LoVo (cell line): ENCODE measurements at places on chromosomes 2 and 18.

DNA sequence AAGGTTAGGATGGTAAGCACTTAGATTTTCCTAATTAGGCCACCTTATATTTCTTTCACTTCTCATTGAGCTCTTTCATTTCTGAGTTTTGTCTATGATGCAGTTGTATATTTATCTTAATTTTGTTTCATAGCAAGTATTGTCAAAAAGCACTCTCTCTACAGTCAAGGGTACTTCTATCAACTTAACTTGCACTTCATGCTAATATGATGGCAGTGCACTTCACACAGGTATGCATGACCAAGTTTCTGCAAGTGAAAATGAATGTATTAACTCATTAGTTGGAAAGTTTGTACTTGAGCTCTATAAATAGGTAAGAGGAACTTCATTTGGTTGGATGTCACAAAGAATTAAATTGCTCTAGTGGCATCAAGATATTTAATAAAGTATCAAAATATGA is 51.5 kb upstream of the CDH19 start:
- DNase-seq, result no peak

DNA sequence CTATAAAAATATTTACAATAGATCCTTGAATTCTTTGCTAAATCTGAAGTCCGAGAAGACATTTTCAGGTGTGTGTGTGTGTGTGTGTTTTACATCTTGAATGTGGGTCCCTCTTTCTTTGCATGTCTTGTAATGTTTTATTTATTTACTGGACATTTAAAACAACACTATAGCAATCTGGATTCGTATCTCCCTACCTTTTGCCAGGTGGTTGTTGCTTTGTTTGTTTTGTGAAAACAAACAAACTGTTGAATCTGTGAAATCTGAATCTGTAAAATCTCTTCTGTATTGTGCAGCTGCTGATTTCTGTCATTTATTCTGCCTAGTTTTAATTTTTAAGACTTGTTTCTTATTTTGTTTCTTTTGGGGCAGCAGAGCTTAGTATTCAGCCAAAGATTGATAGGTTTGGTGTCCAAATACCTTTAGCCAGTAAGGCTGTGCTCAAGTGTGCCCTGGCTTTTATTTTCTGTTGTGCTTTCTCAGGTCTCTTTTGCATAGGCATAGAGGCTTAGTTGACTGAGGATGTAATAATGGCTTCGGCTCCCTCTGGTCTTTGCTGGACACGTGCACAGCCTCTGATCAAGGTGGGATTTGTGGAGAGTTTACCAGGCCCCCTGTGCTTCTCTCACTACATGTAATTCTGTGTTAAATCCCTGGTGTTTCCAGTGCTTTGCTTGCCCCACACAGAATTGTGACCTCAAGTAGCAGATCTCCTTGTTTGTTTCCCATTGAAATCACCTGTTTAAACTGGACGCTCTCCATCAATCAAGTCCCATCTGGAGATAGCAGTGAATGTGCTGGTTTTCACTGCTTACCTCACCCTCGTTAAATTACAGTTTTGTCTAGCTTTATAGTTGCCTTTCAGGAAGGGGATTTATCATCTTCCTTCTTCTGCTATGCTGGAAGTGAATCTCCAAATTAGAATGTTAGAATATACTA is 71.1 kb downstream of the BIRC6 start:
- no peak for DNase-seq

GRCh38 chr2:26302846-26303245 is 43.1 kb upstream of the SELENOI start:
- peak; percentile 3 for DNase-seq

DNA sequence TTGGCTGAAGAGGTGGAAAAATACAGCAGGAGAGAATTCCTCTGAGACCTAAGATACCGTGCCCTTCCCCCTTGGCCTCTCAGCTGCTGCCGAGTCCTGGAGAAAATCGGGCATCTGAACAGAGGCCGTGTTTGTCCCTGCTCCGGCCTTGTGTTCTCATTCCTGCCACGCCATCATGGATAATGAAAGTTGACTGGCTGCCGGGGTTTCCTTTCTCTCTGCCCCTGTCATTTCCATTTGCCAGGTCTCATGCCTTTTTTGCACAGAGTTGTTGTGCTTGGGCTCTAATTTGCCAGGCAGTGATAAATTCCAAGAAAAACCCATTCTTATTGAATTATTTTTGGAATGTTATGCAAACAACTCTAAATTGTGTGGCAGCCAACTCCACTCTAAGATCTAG is 496.9 kb upstream of the TNP1 start:
- no peak for DNase-seq

- no peak for DNase-seq
These were observed 215.6 kb upstream of the TNP1 start for GRCh38 chr2:217075268-217076057.

DNA sequence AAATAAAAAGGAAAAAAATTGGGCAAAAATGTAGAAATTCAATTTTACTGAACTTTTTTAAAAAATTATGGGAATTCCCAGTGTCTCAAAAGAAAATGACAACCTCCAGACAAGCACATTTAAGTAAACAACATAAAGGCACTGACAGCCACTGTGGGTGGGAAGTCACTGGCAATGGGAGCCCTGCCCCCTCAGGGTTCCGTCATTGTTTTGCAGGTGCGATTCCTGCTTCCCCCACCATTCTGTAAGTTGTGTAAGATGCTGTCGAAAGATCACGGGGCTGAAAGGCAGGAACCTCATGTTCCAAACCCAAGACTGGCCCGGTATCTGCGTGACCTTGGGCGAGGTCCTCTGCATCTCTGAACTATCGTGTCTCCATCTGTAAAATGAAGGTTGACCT is 15.8 kb upstream of the ASPRV1 start:
- no peak for DNase-seq

GRCh38 chr2:30510409-30510808 is 63.4 kb downstream of the LCLAT1 start:
- no peak for DNase-seq

GRCh38 chr2:3585261-3586109 is 9.4 kb upstream of the COLEC11 start:
- DNase-seq, result no peak

DNA sequence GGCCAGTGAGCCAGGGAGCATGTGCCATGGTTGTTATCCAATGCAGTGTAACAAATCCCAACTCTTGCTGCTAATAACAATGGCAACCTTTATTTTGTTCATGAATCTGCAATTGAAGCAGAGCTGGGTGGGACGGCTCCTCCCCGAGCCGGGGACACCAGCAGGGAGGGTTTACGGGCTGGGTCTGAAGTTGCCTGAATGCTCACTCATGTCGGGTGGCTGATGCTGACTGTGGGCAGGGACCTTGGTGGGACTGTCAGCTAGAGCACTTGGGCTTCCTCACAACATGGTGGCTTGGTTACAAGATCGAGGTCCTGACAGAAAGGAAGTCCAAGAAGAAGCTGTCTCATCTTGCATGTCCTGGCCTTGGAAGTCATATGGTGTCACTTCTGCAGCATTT is 264.5 kb downstream of the NDUFA10 start:
- no peak for DNase-seq

DNA sequence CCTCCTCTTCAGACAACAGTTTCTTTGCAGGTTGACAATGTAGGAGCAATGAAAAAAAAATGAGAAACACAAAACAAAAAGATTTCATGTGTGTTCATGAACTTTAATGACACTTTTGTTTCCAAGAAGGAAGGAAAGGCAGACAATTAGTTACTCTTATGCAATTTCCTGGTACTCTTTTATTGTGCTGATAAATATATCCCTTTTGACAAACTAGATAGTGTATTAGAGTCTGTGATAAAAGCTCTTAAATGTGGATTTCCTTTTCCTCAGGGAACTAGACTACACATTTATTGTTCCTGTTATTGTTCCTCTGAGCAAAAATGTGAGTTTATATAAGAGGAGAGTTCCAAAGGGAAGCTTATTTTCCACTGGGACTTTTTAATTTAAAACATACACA is 188.7 kb upstream of the NRXN1 start:
- DNase-seq, result no peak

DNA sequence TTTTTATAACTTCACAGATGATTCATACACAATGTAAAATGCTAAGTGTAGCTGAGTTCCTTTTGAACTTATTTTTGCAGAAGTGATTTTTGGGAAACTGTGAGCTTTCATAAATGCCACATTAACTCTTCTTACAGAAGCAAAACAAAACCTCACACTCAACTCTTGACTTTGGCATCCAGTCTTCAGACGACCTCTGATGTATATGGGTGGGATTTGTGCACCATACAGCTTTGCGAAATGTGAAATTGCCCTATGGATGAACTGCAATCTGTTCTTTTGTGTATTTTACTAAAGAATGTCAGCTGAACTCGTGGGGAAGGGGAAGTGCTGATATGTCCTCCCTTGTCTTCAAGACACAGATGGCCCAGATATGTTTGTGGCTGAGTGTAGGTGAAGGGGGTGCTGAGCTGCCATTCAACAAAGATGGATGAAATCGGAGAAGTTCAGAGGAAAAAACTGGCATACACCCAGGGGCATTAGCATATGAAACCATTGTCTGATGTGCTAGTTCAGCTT is 218.3 kb downstream of the PTGR3 start:
- no peak for DNase-seq

- DNase-seq, result no peak
These were observed 107.8 kb downstream of the ZNF521 start for GRCh38 chr18:25244170-25244569.

- no peak for DNase-seq
These were observed 82.1 kb downstream of the BIN1 start for GRCh38 chr2:127024769-127025358.

GRCh38 chr2:74625658-74626425 is 22.3 kb downstream of the M1AP start:
- no peak for DNase-seq

DNA sequence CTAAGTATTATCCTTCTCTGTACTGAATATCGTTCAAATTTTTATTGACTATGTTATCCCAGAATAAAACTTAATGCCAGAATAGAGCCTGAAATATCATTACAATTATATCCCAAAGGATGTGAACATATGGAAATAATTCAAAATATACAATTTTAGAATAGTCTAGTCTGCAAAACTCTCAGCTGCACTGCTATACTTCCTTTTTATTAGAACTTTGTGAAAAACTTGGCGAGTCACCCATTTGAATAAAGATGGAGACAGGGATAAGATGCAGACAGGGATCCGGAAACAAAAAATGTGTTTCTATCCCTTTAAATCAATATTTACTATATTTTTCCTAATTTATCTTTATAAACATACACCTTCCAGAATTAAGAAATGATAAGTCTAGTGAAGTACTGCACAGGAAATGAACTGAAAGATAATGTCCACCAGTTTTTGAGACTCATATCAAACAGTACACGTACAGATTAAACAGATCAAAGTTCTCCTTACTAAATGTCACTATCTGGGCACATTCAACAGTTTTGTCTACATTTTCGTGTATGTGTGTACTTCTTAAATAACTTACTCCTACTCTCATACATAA is 107.8 kb downstream of the MEP1B start:
- no peak for DNase-seq

DNA sequence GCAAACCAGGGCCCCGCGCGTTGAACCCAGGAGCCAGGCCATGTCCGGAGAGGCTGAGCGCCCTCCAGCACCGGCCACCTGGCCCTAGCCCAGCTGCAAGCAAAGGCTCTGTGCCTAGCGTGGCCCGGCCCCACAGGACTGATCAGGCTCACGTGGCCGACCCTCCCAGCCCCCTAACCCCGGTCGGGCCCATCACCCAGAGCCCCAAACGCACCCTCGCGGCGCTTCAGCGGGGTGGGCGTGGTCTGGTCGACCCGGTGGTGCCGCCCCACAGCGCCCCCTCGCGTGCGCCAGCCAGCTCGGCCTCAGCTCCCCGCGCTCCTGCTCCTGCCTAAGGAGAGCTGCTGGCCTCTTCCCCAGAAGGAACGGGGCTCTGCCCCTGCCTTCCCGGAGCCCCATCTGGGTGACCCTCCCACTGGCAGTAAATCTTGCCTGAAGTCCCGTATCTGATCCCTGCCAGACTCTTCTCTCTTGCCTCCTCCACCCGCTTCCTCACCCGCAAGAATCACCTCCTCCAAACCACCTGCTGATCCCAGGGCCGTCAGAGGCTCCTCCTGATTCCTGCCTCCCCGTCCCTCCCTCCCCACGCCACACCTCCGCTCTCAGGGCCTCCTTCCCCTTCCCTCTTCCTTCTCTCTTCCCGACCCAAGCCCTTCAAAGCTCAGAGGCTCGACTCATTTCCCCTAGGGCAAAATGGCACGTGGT is 12.3 kb upstream of the TEX51 start:
- DNase-seq, result peak; percentile 32

GRCh38 chr18:2985628-2986027 is 27.3 kb downstream of the LPIN2 start:
- DNase-seq, result peak; percentile 45

DNA sequence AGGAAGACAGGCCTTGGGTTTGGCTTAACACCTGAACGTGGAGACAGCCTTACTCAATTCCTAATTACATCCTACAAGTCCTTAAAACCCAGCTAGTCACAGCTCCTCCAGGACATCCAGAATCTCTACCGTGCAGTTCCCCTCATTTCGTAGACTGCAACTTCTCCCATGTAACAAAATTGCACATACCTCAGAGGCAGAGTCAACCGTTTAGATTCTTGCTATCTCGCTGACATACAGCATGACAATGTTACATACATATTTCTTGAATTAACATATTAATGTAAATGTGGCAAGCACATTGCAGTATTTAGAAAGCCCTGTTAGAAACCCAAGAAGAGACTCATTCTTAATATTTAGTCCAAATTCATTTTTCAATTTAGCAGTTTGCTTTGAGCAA is 358.7 kb downstream of the SETBP1 start:
- no peak for DNase-seq

DNA sequence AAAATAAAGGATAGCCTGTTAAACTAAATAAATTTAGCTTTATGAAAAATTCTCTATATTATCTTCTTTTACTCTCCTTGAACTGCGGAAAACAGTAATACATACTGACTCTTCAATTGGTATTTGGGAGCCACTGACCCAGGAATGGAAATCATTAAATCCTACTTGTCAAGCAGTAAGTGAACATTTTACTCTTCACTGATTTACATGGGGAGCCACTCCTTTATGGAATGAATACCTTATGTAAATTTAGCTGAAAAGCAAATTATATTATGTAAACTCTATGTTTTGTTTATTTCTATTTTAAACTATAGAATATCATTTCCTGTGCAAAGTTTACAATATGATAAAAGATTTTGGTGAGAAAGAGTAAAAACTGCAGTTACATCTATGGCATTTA is 85.2 kb downstream of the STRADB start:
- DNase-seq, result no peak

- DNase-seq, result no peak
These were observed 67.3 kb downstream of the SPTBN1 start for GRCh38 chr2:54523324-54523959.

DNA sequence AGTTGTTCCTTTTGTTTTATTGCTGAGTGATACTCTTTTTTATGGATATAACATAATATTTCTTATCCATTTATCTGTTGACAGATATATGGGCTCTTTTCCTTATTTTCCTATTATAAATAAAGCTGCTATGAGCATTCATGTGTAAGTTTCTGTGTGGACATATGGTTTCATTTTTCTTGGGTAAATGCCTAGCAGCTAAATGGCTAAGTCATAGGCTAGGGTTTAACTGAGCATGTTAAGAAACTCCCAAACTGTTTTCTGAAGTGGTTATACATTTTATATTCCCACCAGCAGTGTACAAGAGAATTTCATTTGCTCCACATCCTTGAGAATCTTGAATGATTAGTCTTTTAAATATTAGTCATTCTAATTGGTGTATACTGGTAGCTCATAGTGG is 786.6 kb upstream of the CDH2 start:
- DNase-seq, result no peak

- no peak for DNase-seq
These were observed 343.5 kb upstream of the NT5C1B start for GRCh38 chr2:18932853-18933252.

GRCh38 chr2:152492131-152492530 is 157.2 kb downstream of the FMNL2 start:
- no peak for DNase-seq
